ENCODE measurements at places on chromosomes 2 and 18.
A peak's percentile ranks its signal among the peaks of the same experiment; 100 is the strongest.

DNA sequence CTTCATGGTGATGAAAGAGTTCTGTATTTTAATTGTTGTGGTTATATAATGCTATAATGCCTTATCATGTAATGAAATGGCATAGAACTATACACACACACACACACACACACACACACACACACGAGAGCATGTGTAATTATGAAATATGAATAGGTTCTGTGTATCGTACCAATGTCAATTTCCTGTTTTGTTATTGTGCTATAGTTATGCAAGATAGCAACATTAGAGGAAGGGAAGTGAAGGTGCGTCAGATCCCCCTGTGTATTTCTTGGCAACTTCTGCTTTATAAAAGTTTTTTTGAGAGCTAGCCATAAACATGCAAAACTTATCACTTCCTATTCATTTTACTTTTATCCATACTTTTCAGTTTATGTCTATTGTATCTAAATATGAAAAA is 60.7 kb upstream of the ARHGAP15 start:
- DNase-seq: peak; percentile 8

GRCh38 chr18:31557446-31557845 is 34.2 kb upstream of the TTR start:
- DNase-seq: no peak

DNA sequence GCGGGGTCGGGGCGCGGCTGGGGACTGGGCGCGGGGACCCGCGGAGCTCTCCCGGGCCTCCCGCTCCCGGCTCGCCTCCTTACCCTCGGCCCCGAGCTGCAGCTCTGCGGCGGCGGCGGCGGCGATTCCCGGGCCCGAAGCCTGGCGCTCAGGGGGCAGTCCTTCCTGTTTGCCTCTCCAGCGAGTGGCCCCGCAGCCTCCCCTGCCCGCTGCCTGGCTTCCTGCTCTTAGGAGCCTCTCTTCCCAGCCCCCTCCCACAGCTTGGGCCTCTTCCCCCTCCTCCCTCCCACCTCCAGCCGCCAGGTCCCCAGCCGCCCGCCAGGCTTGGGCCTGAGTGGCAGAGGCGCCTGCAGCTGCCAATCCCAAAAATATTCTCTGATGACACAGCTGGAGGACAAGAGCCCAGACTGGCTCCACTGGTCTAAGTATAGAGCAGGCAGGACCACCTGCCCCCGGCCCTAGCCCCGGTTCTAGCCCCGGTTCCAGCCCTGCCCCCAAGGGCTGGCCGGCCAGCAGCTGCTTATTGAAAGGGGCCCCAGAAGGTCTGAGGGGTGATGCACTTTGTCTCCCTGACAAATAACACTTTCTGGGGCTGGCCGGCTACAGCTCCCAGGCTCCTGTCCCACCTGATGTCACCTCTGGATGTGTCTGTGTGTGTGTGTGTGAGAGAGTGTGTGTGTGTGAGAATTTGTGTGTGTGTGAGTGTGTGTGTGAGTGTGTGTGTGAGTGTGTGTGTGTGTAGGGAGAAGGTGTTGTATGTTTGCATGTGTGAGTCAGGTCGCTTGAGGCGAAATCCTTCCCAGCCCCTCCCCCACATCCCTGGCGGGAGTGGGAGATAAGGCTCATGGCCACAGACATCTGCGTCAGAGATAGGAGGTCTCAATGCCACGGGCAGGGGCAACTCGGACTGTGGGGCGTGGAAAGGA is at the start of gene OBSL1:
Gene OBSL1 (minus strand): TSS at position 229 of the 926 bp plus-strand sequence. CDS start 307 bp downstream, outside the sequence.
- peak; percentile 71 for DNase-seq

- no peak for DNase-seq
Measured at GRCh38 chr18:374721-375168, 106.9 kb upstream of the THOC1 start.

- DNase-seq: no peak
Measured at GRCh38 chr2:85666016-85666415, 2.0 kb downstream of the SFTPB start.

DNA sequence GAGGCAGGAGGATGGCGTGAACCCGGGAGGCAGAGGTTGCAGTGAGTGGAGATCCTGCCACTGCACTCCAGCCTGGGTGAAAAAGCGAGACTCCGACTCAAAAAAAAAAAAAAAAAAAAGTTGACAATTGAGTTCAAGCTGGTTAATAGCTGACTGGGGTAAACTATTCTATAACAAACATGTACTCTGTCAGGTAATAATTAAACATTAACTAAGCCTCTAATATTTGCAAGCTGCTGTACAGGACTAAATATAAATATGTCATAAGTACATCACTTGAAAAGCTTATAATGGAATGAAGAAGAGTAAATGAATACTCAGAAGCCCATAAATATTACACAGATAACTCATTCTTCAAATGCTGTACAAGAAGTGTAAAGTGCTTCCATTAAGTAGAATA is 190.4 kb upstream of the CRIM1 start:
- no peak for DNase-seq

GRCh38 chr18:3579701-3580100 is 129.7 kb downstream of the TGIF1 start:
- no peak for DNase-seq

DNA sequence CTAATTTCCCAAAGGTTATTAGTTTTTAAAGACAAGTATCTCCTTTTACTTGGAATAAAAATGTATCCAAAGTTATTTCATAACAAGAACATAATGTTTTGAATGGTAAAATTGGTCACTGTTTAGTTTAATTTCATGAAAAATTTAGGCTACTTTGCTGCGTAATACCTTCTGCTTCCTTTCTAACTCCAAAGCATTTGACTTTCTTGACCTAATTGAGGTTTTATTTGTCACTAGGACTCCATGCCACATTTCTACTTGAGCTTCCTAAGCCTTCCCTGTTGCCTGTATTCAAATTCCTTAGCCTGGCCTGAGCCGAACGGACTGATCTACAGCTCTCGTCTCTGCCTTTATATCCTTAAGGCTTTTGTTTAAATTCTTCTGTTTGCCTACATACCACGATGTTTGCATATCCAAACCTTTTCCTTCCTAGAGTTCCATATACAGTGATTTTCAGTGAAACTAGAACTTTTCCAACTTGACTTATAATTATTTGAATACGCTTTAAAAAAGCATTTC is 25.1 kb downstream of the ARMC9 start:
- DNase-seq: no peak

GRCh38 chr18:47260120-47260923 is 8.9 kb upstream of the SKOR2 start:
- no peak for DNase-seq

DNA sequence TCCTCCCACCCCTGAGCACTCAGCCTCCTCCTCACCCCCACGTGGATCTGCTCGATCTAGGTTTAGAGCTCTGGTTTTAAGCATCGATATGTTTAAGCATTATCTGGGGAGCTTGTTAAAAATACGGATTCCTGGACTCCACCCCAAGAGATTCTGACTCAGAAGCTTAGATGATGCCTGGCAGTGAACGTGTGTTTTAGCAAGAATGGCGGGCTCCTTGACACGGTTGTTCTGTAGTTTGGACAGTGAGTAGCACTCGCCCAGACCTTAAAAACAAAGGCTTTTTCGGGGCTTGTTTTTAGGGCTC is 47.3 kb downstream of the LDLRAD4 start:
- DNase-seq: no peak

DNA sequence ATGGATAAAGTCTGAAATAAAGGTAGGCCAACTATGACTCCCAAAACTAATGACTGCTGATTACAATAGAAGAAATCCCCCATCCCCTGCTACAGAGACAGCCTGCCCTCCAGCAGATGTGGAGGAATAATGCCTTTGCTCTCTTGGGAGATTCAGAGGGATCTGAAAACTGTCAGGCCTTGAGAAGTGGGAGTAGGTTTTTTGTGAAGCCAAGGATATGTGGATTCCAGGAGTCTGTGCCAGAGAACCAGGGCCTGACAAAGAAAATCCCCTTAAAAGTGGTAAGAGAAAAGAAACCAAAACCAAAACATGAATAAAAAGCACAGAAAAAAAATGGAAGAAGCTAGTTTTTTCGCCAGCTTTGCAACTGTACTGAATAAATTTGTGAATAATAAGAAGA is 397.6 kb downstream of the ZNF521 start:
- DNase-seq: no peak

- no peak for DNase-seq
Measured at GRCh38 chr2:861655-862354, 88.8 kb upstream of the SNTG2 start.

- no peak for DNase-seq
Measured at GRCh38 chr18:37721544-37722522, 156.2 kb upstream of the CELF4 start.

DNA sequence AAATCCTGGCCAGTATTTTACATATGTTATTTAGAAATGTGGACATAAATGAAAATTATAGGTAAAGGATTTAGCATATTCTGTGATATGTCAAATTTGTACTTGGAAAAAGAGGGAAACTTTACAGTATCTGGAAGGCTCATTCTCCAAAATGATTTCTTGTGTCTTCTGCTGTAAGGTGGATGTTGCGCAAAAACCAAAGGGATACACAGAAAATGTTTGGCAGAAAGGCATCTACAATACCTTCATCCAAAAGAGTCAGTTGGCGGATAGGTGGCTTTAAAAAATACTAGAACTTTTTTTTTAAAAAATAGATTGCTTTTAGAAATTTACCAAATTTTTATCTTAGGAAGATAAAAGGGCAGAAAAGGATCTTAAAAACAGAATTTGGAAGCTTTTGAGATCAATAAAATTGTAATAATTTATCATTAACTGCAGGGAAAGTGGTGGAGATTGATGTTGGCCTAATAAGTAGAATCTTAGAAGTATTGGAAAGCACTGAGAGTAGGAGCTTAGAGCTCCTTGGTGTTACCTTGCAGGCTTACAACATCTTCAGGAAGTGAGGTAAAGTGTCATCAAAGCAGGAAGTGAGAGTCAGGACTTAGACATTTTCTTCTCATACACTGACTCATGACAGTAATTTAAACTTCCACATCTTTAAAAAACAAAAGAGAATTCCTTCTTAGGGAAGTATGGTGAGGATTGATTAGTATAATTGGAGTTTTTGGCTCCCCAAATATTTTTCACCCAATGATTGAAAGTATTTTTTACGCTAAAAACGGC is 2.1 kb downstream of the NABP1 start:
- DNase-seq: no peak

DNA sequence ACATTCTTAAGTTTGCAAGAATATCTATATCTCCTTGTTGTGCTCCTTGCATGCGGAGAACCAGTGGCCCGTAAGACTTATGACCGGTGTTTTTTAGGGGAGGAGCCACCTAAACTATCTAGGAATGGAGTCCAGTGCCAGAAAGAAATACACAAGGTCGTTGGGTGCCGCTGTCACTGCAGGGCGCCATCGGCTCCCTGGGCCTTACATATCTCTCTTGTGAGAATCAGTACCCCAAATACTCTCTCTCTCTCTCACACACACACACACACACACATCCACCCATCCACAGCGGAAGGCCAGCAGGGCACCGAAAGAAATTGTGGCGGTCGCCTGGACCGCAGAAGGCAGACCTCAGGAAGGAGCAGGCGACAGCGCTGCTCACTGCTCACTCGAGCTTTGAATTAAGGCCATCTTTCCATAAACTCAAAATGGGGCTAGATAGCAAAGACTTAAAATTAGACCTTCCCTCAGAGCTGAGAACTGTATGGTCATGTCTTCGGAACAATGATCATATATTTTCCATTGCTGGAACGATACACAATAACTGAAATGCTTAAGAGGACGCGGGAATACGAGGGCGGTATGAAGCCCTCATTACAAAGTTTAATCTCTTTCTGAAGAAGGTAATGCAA is 10.4 kb downstream of the NR4A2 start:
- DNase-seq: no peak

GRCh38 chr2:176997074-176997791 is 215.4 kb upstream of the HNRNPA3 start:
- no peak for DNase-seq

DNA sequence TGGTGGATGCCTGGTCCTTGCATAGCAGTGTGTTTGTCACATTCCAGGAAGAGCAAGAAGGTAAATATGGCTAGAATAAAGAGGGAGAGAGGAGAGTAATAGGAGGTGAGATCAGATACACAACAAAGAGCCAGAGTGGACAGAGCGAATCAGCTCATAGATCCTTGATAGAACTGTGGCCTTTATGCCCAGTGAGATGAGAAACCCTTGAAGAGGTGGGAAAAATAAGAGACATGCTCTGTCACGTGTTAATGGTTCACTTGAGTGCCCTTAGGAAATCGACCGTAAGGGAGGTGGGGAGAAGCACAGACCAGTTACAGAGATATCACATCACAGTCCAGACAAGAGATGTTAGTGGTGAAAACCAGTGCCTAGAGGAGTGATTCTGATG is 84.7 kb upstream of the RAB27B start:
- no peak for DNase-seq

- no peak for DNase-seq
Measured at GRCh38 chr18:7333025-7333562, 102.2 kb downstream of the LRRC30 start.

GRCh38 chr18:77081390-77081778 is 51.2 kb downstream of the MBP start:
- no peak for DNase-seq

DNA sequence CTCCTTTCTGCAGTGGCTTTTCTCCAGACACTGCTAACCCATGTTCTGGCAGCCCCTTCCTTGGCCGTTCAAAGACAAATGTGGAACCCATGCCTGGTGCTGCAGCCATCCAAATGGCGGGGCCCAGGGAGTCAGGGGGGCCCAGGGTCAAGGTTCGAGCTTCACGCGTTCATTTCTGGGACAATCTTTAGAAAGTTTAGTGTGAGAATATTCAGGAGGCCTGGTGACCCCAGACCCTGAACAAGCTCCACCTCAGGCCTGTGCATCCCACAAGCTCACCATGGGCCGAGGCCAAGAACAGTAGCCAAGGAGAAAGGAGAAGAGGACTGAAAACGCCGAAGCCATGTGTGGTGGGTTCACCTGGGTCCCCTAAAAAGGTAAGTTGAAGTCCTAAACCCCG is 54.4 kb downstream of the ANKMY1 start:
- no peak for DNase-seq

DNA sequence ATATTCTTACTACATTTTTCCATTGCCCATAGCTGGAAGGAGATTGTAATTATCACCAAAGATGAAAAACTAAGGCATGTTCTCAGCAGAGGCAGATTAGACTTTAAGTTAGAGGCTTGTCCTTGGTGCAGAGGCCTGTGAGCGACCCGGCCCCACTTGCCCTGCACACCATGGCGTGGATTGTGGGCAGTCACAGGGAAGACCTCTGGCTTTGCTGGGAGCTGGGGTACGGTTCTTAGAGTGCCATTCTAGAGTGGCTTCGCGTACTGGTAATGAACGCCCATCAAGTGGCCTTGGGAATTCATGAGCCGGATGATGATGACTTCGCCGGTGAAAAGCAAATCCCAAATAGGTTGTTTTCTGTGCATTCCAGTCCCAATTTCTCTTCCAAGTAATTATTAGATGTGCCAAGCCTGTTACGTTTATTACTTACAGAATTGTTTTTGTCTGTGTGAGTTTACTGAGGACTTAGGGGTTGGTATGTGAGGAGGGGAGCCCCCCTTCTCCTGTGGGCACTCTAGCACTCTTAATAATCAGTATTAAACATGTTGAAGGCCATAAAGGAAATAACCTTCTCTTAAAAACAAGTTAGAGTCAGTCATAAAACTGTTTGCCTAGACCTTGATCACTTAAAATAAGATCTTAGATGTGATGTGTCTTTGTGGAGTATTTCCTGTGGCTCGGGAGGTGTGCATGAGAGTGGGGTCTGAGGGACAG is 90.6 kb downstream of the LDLRAD4 start:
- no peak for DNase-seq

Measured in NCI-H1436 (cell line).